ENCODE measurements at places on chromosomes 11 and 22.
A peak's percentile ranks its signal among the peaks of the same experiment; 100 is the strongest.

- no peak for DNase-seq
Measured at GRCh38 chr11:126489836-126490660, 134.6 kb downstream of the ST3GAL4 start.

DNA sequence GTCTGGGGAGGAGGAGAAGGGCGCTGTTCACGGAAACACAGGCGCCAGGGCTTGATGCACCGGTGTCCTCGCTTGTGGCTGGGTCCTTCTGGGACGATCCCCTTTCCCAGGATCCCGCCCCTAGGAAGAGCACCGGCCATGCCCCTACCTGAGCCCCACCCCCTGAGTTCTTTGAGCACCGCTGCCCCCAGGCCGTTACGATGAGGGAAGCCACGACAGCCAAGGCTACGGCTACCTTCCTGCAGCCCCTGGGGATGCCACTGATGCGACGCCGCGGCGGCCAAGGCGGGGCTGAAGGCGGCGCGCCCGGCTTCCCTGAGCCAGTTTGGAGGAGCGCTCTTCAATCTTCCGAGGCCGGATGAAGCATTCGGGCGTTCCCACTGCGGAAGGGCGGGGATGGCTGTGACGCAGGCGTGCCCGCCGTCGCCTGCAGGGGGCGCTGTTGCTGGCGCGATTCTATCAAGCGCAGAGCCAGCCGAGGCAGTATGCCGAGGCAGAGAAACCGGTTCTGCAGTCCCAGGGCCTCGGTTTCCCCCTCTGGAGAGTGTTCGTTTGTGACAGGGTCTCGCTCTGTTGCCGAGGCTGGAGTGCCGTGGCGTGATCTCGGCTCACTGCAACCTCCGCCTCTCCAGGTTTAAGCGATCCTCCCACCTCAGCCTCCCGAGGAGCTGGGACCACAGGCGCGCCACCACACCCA lies 9.7 kb upstream of the NEFH start:
- DNase-seq = peak; percentile 52

GRCh38 chr11:7691759-7692350 lies 14.4 kb downstream of the OVCH2 start:
- DNase-seq = no peak

GRCh38 chr11:71406681-71407080 lies 41.5 kb downstream of the DHCR7 start:
- DNase-seq = no peak

- no peak for DNase-seq
Measured at GRCh38 chr11:134752964-134753770, 341.1 kb upstream of the B3GAT1 start.

DNA sequence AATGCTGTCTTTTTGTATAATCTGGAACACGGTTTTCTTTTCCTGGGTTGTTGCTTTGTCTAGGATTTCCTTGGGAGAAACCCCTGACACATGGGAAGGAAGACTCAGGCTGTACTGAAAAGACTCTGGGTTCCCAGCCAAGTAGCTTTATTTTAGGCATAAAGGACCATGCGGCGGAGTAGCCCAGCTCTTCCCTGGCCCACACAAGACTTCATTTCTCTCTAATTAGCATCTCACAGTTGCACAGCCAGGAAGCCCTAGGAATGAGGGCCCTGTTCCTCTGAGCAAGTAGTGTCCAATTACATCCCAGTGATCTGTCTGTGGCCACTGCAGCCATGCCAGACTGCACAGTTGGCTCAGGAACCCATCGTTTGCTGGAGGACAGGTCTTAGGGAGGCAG lies 319.5 kb downstream of the TENM4 start:
- no peak for DNase-seq

DNA sequence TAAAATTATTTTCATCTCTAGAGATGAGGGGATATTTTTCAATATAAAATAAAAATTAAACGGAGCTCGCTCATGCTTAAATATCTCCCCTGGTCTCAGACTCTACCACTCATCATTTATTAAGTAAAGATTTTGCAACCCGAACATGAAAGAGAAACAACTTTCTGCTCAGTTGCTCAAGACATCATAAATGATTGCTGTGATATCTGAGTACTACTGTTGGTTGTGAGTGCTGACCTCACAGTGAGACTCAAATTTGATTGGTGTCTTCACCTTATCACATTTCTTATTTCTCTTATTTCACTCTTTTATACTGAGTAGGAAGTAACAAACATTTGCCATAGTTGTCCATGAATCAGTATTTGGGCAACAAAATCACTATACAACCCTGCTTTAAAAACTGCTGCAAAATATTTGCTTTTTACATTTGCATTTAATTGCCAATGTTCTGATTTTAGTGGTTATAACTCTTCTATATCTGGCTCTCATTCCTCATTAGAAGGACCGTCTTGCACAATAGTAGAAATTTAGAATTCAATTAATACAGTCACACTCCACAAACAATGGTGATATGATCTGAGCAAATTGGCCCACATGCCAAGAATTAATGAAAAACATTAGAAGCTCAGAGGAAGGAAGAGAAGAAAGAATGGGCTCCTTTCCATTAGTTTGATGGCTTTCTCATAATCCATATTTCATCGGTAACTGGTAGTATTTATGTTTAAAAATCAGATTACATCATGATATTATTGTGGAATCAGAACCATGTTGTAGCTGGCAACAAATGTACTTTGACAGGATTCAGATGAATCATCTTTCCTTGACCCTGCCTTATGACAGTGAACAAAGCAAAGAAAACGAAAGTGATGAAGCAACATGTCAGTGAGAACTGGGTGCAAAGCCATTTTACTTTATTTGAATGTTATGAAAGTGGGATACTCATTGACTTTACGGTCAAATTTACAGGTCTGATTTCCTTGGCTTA lies 973.6 kb upstream of the TENM4 start:
- DNase-seq = no peak

- DNase-seq = no peak
Measured at GRCh38 chr11:65486570-65487466, 12.0 kb upstream of the MALAT1 start.

All from activated naive CD8-positive, alpha-beta T cell treated with anti-CD3 and anti-CD28 coated beads, Interleukin-2, amount 50 U/mL, for 16 hours (primary cell).